ENCODE measurements at places on chromosomes 6 and 20. TPM values are rescaled to one million over a fixed set of nuclear protein-coding genes. Genes with fewer than 3 reads are reported as not detected.

The ABT1 gene
- total RNA-seq, result 13.1 TPM

The CST5 gene
- total RNA-seq, result not detected

The METTL24 gene
- 2.6 TPM for total RNA-seq

The MLN gene
- total RNA-seq, result not detected

The GPR63 gene
- total RNA-seq, result 3.0 TPM

The KDM1B gene
- total RNA-seq, result 19.5 TPM

The DEF6 gene
- 0.51 TPM for total RNA-seq

All from fibroblast of lung (primary cell).